ENCODE measurements at places on chromosomes 3 and 15.

DNA sequence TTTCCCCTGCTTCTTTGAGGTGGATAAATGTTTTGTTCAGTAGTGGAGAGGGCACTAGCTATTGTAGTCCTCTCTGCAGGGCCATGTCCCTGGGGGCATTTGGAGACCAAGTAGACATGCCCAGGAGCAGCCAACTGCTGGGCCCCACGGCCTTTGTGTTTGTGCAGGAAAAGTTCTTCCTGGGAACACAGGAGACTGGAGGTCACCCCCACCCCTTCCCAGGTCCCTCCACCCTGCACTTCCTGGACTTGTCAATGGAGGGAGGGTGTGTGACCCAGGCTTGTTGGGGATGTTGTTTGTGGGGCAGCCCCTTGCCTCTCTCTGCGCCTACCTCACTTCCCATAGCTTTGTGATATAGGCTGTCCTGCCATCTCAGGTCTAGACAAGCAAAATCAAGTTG is 317.0 kb upstream of the LRRFIP2 start:
- DNase-seq = no peak

DNA sequence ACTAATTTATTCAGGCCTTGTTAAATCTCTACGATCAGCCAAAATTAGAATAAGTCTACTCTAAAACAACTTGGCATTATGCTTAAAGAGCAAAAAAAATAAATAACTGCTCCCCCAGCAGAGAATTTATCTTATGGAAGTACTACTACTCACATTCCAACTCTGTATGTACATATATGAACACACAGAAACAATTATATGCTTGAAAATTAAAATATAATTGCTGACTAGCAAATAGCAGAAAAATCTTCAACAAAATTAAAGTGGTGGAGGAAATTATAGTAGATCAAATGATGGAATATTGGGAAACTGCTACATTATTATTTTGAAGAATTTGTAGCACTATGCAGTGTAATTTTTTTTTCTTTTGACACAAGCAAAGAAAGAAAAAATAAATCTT is 580.9 kb downstream of the MECOM start:
- DNase-seq = no peak

- no peak for DNase-seq
These were observed 41.9 kb upstream of the KCNMB2 start for GRCh38 chr3:178494386-178494785.

DNA sequence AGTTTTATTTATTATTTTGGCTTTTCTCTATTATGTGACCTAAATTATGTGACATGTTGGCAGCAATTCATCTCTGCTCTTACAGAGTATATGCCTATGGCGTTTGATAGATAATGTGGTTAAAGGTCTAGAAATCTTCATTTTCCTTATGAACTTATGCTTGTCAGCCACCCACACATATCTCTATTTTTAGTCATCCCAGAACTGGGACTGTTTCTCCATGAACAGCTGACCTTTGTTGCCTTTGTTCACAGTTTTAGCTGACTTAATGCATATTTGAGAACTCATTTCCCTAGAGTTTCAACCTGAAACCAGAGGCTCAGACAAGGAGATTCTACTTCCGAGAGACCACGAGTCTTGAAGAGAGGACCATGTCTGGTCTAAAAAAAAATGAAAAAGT is 176.5 kb downstream of the RAP2B start:
- no peak for DNase-seq

DNA sequence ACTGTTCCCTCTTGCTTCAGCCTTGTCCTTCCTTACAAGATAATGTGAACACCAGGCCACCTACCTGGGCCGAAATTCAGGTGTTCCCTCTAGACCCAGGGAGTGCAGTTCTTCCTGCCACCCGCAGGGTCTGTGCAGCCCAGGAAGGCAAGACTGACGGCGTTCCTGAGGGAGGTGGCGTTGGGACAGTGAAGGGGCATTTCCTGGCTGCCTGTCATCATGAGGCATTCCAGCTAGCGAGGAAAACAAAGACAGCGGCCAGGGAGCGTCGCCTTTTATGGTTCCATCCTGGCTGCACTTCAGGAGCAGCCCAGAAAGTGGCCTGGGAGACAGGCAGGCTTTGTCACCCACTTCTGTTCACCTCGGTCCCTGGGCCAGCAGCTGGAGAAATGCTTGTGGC is 84.8 kb upstream of the WNT5A start:
- peak; percentile 20 for DNase-seq

DNA sequence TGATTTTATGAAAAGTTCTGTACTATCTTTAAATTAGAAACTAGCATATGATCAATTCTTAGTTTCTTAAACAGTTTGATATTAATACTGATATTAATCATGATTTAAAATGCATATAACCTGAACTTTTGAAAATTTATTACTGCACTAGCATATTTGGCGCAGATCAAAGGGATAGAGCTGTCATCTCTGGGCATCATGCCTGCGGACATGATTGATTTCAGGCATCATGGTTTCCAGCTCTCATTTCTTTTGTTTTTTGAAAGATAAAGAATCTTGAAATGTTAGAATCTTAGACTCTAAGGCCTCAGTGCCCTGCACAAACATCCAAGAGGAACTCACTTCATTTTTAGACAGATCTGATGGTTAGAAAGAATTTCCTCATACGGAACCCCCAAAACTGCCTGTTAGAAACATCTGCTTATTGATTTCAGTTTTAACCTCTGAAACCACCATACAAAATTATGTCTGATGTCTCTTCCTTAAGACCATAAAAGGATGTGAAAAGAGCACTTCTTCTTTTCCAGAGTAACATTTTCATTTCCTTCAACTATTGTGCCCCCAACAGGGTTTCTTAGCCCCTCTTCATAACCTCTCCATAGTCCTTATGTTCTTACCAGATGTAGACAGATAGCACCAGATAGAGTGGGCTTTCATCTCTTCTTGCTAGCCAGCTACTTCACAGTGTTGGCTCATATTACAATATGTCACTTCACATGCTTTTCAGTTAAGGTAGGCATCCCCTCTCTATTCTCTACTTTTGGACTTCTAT is 110.8 kb downstream of the BBX start:
- no peak for DNase-seq

DNA sequence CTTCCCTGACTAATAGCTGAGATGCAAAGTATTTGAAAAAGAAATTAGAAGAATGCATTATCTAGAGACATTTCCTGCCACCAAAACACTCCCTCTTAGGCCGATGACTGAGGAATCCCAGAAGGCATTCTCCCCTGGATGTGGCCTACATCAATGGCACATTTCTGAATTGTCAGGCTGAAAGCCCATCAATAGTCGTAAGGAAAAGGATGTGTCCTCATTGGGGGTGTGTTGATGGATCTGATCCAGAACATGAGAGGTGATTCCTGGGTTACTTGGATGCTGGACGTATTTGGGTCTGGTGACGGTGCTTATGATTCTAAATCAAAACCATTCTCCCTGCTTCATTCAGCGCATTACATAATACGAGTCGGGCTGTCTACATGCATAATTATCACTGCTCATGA is 216.9 kb upstream of the CDIN1 start:
- DNase-seq = no peak

GRCh38 chr15:76968306-76968705 is 26.6 kb upstream of the PSTPIP1 start:
- no peak for DNase-seq

DNA sequence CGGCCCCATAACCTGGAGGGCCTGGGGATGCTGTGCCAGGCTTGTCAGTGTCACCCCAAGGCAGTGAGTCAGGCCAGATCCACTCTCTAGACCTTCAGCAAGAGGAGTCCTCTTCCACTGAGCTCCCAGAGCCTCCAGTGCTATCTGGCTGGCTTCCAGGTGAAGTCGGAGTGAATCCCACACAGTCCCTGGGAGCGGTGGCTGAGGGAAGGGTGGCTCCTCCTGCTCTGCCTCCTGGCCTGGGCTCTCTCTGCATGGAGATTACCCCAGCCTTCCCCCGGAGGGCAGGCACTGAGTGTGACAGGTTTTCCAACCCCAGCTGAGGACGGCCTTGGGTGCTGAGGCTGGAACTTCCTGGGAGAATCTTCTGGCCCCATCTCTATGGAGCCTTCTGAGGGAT is 82.7 kb downstream of the EPHB1 start:
- no peak for DNase-seq

GRCh38 chr15:77702211-77702957 is 69.7 kb upstream of the LINGO1 start:
- DNase-seq = peak; percentile 26

GRCh38 chr3:180433152-180433551 is 168.8 kb upstream of the TTC14 start:
- no peak for DNase-seq

DNA sequence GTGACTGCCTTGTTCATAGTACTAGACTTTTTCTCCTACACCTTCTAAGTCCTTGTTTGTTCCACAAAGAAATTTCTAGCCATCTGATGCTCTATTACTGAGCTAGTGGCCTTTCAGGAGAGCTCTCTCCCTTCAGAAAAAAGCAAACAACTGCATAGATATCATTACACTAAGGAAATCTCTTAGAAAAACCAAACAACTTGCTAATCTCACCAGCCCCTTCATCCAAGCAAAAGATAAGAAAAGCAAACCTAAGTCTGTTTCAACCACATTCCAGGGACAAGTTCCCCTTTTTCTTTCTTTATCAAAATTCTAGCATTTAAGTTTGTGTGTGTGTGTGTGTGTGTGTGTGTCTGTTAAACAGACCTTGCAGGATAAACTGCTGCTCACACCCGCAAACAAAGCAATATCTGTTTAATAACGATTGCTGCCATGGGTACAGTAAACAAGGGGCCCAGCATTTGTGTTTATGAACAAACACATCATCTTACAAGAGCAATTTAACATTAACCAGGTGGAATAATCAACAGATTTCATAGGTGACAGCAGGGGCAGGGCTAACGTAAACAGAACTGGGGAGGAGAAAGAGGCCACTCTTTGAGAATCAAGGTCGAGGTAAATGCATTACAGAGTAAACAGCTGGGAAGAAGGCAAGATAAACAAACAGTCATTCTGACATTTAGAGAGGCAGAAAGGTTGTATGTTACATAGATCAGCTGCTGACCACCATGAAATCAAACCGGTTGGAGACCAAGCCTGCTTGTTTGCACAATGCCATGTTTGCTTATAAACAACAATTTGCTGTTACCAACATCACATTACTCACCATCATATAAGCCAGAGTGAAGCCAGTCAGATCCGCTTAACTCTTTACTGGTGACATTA is 375.1 kb downstream of the FOXP1 start:
- DNase-seq = peak; percentile 64

- no peak for DNase-seq
These were observed 29.2 kb downstream of the SEMA6D start for GRCh38 chr15:47746516-47746915.

- peak; percentile 20 for DNase-seq
These were observed 5.8 kb upstream of the CAMP start for GRCh38 chr3:48217449-48217848.

DNA sequence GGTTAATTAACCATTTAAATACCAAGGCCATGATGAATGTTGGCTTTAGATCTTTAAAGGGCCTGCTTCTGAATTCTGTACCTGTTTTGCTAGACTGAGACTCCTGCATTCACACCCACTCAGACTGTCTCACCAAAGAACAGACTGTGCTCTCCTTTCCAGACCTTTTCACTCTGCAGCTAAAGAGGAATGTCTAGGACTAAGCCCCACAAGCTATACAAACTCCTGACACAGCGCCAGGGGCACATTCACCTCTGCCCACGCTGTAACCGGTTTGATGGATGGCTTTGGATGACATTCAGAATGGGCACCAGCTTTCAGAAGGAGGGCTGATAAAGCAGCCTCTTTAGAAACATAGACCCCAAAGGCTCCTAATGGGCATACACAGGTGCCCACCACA is 200.1 kb downstream of the KCNMB2 start:
- no peak for DNase-seq

DNA sequence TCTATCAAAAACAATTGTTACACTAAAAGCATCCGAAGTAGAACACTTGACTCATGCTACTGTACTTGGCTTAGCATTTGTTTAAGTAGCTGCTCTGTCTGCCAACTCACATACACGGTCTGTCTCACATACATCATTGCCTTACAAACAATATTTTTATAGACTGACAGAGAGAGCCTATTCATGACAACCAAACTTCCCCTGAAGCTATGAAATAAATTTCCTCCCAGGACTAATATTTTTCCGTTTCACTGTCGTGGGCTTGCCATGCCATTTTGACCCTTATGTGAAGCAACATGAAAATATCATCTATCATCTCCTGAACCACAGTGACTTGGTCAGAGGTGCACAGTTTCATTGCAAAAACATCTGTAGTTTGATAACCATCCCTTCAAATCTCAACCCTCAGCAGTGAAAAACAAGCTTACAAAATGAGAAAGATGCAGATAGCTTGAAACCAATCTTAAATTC is 66.5 kb upstream of the PYGO1 start:
- no peak for DNase-seq

GRCh38 chr3:123272547-123272946 is 70.8 kb downstream of the SEC22A start:
- no peak for DNase-seq

GRCh38 chr15:79430901-79431635 is 1.1 kb upstream of the MINAR1 start:
- DNase-seq = no peak

GRCh38 chr3:134503266-134503665 is 17.4 kb downstream of the CEP63 start:
- DNase-seq = no peak

DNA sequence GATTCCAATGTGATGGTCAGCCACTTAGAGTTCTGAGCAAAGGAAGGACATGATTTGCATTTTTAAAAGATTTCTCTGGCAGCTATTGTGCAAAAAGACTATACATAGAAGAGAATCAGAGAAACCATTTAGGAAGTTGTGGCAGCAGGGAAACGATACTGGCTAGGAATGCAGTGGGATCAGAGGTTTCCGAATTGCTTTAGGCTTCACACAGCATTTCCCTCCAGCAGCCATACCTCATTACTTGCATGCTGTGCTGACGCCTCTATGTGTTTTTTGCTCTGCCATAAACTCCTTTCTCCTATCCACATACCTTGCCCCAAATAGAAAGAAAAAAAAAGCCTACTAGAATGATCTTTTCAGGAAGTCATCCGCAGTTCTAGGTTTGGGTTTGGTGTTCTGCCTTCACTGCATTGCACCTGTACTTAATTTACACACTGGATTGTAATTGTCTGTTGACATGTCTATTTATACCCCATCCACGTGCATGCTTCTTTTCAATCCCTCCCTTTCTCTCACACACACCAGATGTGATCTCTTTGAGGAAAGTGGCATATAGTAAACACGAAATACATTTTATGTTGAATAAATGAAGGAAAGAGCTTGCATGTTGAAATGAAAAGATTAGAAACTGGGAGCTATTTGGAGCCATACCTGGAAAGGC is 860.3 kb upstream of the SEMA6D start:
- DNase-seq = no peak

DNA sequence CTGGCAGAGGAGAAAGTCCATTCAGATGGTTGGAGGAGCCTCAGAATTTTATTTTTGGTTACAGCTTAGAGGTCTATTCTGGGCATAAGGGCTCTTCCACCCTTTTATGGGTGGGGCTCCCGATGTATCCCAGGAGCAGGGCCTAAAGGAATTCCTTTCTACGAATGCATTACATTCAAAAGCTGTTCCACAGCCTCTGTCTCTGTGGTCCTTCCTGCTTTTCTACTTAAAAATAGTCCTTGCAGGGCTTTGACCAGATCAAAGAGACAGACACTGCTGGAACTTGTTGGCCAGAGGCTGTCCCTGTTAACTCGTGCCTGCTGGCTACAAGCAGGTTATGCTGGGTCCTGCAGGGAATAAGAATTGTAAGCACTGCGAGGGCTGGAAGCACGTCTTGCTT is 14.4 kb upstream of the NOX5 start:
- DNase-seq = no peak

Data from body of pancreas (tissue), 4 donors.